ENCODE measurements at places on chromosomes 7 and 10.

GRCh38 chr7:20647036-20647435, 31.6 kb downstream of the ABCB5 start:
- DNase-seq: no peak

DNA sequence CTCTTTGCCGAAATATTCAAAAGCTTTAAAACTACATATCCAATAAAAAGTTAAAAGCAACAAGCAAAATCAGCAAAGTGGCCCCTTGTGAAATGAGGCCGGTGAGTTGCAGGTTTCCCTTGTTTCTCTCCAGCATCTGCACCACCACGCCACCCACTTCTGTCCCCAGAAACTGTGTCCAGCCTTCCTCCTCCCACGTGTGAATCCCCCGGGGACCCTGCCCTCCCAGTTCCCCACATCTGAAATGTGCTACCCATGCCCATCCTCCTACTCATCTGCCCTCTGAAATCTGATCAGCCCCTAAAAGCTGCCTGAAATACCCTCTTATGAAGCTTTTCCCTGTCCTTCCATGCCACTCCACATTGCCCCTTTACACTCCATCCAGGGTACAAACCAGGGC, 3.8 kb downstream of the ALOX5 start:
- DNase-seq: no peak

DNA sequence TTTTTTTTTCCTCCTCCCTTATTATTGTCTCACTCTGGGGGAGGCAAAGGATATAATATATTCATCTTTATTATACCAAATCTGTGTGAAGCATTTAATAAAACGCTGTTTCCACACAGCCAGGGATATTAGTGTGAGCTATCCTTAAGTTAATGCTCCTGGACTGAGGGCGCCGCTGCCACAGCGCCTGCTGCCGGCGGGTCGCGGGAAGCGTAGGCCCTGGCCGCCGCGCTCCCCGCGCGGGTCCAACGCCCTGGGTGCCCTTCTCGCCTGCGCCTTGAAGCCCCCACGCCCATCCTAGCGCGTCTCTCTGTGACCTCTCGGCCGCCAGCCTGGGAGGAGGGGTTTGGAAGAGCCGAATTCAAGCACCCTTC, 9.5 kb upstream of the LBX1 start:
- DNase-seq: no peak

DNA sequence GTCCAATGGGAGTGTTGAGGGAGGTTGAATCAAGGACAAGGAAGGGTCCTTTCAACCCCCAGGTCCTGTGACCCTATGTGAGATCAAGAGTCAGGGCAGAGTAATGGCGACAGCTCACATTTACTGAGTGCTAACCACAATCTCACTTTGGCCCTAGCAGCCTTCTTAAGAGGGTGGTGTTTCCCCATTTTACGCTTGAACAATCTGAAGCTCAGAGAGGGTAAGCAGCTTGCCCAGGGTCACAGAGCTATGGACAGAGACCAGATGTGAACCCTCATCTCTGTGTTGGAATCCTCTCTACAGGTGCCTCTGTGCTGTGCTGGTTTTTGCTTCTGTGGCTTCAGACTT, 102.0 kb downstream of the GRK5 start:
- no peak for DNase-seq

- no peak for DNase-seq
Observed at GRCh38 chr7:136900005-136900404, 31.6 kb downstream of the CHRM2 start.

Measured in stimulated activated CD4-positive, alpha-beta T cell treated with anti-CD3 and anti-CD28 coated beads, Interleukin-12 subunit alpha, Interleukin-12 subunit beta, amount 100 ng/mL, for 4 hours (primary cell).